Mesenteric fat pad (tissue), 1 donor: ENCODE measurements at places on chromosomes 7 and 10. TPM values are rescaled to one million over a fixed set of nuclear protein-coding genes. Genes with fewer than 3 reads are reported as not detected.

DNA sequence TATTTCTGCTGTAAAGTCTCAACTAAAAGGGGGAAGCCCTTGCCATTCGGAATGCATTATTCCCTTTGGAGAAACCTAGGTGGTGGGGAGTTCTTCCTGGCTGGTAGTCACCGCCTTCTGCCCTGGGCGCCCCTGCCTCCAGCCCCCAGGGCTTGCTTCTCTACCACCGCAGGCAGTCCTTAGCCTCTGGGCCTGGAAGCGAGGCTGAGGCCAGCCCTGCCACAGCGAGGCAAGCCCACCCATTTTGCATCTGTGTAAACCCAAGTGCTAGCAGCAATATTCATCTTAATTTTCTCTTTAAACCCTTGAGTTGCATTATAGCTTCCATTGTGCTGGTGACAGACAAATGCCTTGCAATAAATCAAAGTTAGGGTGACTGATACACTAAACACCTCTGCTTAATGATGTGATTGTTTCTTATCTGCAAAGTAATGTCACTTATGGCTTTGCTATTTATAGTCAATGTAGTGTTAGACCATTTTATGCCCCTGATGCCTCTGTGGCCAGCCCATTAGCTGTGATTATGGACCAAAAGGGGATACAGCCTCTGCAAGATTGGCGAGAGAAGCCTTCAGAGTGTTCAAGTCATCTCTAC, 26.2 kb upstream of the MGMT start:
- no peak for DNase-seq

GRCh38 chr10:121774404-121774803, 153.4 kb downstream of the ATE1 start:
- no peak for DNase-seq

- DNase-seq: no peak
Observed at GRCh38 chr10:43136995-43137716, 1.1 kb upstream of the CSGALNACT2 start.

SPDYE2 gene
- total RNA-seq: not detected

- no peak for DNase-seq
Observed at GRCh38 chr10:20582041-20582440, 315.1 kb downstream of the NEBL start.

USP54 gene
- 16.0 TPM for total RNA-seq

GRCh38 chr10:132494866-132495630, 42.5 kb upstream of the INPP5A start:
- no peak for DNase-seq

STRIP2 gene
- total RNA-seq: 0.19 TPM

NRAP gene
- 0.06 TPM for total RNA-seq

DNA sequence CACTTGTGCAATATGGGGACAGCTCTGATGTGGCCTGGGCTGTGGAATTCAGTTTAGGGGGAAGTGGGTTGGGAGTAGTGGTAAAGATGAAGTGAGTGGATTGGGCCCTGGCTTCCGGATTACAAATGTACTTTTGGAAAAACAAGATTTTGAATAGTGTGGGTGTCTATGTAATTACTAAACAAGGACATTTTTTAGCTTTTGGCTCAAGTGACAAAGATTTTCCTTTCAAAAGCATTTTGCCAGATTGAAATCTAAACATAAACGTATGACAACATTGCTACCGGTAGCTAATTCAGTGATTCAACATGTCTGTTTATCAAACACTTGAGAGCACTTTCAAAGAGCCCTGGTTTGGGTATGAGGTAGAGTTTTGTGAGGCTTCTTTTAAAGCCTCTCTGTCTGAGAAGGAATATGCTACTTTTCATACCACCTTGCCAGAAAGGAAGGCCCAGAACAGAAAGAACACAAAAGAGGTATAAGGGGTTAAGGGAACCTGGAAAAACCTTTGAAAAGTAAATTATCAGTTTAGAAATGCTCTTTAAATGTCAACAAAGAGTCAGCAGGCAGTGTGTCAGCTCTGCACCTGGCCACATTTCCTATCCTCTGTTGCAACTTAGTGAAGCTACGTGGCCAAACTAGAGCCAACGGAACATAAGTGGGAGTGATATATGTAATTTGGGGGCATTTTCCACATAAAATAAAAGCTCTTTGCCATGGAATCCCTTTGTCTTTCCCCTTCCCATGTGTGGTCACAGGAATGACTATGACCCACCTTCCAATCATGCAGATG, 516.1 kb downstream of the NRG3 start:
- DNase-seq: no peak

DNA sequence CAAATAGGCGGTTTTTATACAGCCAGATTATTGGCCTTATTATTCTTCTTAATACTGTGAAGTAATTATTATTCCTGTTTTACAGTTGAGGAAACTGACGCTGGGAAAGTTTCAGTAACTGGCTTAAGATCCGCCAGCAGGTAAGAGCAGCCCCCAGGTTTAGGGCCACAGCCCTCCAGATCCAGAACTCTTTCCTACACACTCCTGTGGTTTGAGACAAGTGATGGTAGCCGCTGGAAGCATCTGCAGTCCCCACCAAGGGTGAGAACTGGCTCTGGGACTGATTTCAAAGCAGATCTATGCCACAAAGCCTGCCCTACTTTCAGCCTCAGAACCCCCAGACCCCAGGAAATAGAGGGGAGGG, 3.0 kb upstream of the UNC5B start:
- no peak for DNase-seq

FRG2B gene
- not detected for total RNA-seq

FAM13C gene
- total RNA-seq: 4.4 TPM

DNA sequence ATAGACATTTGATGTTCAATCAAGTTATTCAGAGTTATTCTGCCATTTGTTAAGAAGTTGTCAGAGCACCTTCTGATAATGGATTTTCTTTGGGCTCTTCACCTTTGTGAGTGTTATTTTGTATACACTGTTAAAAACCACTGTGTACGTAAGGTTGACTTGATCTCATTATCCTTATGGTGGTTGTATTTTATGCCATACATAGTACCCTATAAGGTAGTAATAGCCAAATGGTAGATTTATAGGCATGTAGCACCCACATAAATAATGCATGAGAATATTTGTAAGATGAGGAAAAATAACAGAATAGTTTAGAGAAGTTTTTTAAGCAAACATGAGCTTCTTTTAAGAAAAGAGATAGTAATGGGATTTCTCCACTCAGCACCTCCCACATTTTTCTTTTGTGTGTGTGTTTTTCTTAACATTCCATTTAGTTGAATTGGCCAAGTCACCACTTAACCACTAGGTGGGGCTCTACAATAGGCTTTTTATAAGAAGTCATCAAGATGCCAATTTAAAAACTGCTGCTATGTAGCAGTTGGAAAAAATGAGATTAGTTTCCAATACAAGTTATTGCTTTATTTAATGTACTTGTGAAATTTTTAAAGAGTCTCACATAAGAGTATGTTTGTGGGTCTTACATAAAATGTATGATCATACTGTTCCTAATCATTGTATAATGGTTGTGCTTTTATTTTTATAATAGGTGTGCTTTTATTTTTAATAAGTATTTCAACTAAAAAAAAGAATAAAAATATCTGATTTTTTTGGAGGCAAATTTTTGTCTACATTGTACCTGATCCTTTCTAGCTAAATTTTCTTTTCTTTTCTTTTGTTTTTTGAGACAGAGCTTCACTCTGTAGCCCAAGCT, 41.1 kb upstream of the STMP1 start:
- no peak for DNase-seq

SMURF1 gene
- total RNA-seq: 31.2 TPM

UCMA gene
- total RNA-seq: not detected

GRCh38 chr10:111110771-111111170, 33.9 kb downstream of the ADRA2A start:
- DNase-seq: no peak

DNA sequence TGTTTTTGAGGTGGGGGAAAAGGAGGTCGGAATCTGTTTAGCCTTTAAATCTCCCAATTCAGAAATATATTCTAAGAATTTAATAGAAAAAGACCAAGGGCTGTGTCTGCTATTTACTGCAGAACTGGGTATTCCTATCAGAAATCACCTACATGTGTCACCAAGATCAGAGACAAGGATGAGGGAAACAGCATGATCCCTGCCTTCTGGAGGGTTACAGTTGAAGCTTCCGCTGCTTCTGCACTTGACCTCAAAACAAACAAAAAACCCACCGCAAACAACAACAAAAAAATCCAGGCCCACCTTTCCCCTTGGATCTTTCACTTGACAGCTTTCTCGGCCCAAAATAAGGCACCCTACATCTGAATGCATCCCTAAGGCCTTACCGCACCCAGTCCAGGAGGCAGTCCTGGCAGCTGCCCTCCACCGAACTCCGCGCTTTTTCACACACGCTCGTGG, 750 bp upstream of the CDK14 start:
- DNase-seq: no peak

PNLIPRP2 gene
- total RNA-seq: 1.1 TPM

MKI67 gene
- total RNA-seq: 0.39 TPM

DNA sequence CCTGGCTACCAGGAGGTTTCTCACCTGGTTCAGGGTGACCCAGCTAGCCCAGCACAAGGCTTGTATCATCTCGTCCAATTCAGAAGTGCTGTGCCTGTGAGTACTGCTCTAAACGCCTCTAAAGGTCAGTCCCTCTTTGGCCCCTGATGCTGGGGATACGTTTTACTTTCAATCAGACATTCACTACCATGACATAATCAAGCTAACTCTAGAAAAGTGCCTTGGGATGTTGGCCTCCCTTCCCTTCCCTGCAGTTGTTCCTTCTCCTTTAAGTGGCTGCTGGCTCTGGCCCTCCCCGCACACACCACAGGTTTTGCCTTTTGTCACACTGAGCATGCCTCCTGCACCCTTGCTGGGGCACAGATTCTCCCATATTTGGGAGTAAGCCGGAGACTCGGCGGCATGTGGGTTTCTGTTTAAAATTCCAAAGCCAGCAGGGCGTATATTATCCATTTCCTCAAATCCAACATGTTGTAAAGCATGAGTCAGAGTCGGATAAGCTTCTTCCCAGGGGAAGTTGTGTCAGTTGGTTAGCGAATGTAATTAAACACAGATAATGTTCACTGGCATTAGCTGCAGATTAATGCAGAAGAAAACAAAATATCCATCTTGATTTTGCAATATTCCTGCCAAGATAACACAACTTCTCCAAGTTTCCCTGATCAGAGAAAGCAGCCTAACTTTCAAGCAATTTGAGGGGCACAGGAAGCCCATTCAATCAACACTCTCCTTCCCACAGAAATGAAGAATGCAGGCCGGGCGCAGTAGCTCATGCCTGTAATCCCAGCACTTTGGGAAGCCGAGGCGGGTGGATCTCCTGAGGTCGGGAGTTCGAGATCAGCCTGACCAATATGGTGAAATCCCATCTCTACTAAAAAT, 31.8 kb upstream of the VCL start:
- no peak for DNase-seq

GRCh38 chr7:97405835-97406234, 288.3 kb downstream of the SDHAF3 start:
- DNase-seq: no peak

GRCh38 chr7:5238500-5238899, 44.2 kb upstream of the SLC29A4 start:
- DNase-seq: no peak

HOXA7 gene
- total RNA-seq: 7.5 TPM

GIMAP8 gene
- 22.0 TPM for total RNA-seq

- no peak for DNase-seq
Observed at GRCh38 chr10:110507346-110507745, 9.6 kb downstream of the DUSP5 start.

DNA sequence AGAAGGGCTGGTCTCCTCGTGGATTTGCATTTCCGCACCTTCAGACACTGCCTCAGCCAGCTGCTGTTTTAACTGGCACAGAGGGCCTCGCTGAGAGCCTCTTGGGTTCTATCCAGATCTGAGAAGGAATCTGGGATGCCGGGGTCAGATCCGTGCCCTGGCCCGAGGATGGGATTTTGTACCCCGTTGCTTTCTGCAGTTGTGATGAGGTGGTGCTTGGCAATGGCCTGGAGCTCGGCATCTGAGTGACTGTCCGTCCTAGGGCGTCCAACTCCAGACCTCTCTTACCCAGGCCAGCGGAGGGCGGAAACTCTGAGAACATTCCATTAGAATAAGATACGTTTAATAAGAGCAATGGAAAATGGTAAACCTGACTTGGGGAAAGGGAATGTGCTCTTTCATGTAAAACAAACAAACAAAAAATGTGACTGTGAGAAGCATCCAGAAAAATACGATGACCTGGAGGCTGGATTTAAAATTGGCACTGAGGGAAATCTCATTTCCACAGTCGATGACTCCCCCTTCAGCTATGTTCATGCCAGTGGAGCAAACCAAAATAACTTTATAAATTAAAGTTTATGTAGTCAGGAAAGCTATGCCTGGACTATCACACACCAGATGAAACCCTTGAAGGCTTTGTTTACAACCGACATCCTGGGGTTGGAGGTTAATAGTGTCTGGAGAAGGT, 39.6 kb downstream of the GRK5 start:
- DNase-seq: no peak

- DNase-seq: no peak
Observed at GRCh38 chr10:8017277-8017676, 37.2 kb upstream of the GATA3 start.

DNA sequence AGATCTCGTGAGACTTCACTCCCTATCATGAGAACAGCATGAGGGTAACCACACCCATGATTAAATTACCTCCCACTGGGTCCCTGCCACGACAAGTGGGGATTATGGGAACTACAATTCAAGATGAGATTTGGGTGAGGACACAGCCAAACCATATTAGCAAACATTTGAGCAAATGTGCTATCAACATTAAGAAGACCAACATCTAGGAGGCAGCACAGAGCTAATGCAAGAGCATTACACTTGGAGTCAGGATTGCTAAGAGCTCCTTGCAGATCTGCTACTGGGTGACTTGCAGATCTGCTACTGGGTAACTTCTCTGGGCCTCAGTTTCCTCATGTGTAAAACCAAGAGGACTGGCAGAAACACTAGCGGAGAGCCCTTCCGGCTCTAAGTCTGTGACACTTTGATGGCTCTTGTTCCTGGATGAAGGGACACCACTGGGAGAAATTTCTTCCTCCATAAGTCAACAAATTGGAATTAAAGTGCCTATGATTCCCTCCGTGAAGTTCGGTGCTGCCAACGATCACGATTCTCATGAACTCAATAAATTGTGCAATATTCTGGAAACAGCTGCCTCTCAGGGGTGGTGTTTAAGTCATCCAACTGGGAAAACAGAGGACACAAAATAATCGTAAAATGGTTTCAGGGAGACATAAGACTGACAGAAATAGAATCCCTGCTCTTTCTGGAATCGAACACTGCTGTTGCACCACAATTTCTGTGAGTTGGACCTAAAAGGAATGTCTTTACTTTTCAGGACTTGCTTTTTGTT, 115.8 kb upstream of the ITGB1 start:
- DNase-seq: no peak

FBXL13 gene
- total RNA-seq: 0.55 TPM

DNA sequence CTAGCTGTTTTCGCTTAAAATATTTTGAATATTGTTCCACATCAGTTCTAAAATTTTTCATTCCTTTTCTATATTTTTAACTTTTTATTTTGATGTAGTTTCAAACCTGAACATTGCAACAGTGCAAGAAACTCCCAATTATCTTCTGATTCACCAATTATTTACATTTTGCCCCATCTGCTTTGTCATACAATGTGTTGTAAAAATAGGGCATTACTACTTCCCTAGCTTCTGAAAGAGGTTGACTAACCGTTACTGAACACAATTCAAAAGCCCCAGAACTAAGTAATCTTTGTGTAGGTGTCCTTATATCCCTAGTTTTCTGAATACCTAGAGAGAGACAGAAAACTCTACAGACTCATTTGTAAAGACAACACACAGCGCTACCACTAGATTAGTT, 86.7 kb downstream of the AVL9 start:
- no peak for DNase-seq

- DNase-seq: no peak
Observed at GRCh38 chr10:60757420-60757895, 20.8 kb upstream of the CDK1 start.
